GM23248 (cell line): ENCODE measurements at places on chromosomes 1 and 21.

- DNase-seq = peak; percentile 27
Measured at GRCh38 chr1:98382986-98383740, 278.4 kb upstream of the SNX7 start.

GRCh38 chr1:23531562-23532094 lies 595 bp upstream of the E2F2 start:
- DNase-seq = no peak

- no peak for DNase-seq
Measured at GRCh38 chr1:26469558-26469957, 2.7 kb upstream of the HMGN2 start.

DNA sequence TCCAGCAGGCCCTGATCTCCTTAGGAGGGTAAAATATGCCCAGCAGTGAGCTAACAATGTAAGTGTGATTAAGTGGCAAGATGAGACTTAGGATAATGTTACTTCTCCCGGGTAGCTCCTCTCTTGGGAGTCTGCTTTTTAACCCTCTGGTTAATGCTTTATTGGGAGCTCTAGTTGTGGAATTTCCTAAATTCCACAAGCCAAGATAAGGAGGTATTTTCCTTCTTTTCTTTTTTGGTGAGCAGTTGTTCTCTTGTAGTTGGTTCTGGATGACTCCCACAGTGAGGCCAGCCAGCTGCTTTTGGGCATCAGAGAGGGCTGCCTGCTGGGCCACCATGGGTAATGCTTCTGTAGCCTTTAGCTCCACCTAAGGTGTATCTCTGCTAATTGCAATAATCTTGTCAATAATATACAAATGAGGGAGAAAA lies 19.3 kb downstream of the C1orf52 start:
- peak; percentile 57 for DNase-seq

DNA sequence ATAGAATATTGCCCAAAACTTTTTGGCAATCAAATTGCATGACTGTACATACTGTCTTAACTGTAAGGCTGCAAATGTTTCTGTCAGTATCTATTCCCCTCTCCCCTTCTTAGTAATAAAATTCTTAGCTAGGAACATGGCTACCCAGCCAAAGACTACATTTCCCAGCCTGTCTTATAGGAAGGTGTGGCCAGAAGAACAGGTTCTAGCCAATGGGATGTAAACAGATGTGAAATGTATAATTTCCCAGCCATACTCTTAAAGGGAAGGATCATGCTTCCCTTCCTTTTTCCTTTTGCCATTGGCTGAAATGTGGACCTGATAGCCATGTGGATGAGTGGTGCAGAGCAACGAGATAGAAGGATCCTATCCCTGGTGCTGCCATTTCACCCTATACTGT lies 7.0 kb upstream of the HIVEP3 start:
- DNase-seq = no peak

DNA sequence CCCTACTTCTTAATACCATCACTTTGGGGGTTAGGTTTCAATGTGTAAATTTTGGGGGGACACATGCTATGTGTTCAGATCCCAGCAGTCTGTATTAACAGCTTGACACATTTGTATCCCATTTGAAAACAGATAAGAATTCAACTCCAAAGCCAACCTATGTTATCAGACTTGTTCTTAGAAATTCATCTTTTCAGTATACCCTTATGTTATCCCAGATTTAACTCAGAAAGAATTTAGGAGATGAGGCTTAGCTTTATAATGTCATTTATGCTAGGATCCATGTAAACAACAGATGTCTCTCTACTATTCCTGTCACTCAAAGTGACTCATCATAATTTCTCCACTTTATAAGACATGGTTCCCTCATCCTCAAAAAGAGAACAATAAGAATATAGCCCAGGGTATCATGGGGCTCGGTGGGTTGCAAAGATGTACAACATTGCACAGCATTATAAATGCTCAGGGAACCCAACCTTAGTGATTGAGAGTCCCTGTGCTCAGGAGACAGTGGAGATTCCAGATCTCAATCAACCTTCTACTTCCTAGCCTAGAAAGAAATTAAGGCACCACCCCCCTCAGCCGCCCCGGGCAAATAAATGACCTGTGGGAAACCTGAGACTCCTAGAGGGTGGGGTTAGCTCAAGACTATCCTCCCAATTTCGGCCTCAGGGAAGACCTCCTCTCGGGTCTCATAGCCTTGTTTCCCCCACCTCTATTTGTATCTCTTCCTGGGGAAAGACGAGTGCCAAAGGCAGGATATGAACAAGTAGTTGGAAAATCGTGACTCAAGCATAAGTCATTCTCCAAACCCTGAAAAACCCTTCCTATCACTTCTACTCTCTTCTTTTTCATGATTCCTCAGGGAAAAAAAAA lies 265.1 kb upstream of the CAMK1G start:
- DNase-seq = peak; percentile 52

DNA sequence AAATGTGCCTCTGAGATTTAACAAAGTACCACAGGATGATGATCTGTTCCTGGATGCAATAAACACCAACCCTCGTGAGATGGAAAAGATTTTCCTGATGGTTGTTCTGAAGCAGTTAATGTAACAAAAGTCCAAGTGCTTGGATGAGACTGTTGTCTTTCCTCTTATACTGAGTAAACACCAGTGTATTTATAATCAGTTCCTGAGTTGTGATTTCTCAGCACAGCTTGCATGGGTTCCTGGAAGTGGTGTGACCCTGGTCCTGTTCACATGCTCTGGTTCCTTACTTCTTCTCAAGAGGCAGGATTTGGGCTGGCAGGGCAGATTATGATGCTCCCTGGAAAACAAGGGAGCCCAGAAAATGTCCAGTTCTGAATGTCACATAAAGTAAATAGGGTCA lies 208.2 kb upstream of the USP24 start:
- DNase-seq = no peak

- no peak for DNase-seq
Measured at GRCh38 chr1:211609120-211610024, 30.4 kb upstream of the SLC30A1 start.

- DNase-seq = peak; percentile 72
Measured at GRCh38 chr1:147669469-147670318, 630 bp downstream of the ACP6 start.

DNA sequence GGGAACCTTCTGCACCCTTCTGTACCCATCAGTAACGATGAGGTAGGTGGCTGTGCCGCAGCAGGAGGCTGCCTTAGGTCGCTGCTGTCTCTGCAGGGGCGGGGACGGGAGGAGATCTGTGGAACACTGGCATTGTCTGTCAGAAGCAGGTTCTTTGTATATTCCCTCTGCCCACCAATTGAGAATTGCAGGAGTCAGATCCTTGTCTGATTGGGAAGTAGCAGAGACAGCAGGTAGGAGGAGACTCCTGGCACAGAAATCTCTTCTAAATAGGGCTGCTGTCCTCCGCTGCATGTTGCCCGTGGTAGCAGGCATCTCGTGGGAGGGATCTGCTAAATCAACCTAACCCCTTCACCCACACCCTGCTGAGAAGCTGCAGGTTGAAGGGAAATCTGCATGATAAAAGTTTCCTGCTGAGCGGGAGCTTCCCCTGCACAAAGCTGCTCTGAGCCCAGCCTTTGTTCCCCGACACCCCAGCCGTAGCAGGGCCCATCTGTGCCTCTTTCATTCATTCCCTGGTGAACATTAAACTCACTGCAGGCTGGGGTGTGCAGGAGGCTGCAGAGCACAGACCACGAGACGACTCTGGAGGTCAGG lies 15.9 kb downstream of the SARS1 start:
- no peak for DNase-seq

DNA sequence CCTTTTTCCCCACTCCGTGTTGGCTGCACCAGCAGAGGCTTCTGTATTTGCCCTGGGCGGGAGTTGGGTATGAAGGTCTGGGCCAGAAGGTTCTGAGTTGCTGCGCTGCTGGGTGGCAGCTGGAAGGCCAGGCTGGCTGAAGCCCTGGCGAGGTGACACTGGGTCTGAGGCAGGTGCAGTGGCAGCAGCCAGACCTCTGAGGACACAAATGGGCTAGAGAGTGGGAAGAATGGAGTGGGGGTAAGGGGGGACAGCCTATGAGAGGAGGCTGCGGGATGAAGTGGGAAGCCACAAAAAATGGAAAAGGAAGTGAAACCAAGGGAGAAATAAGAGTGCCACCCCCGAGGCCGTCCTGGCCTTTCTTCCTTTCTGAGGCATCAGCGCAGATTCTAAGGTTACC lies 53.2 kb downstream of the STX6 start:
- DNase-seq = no peak

- DNase-seq = no peak
Measured at GRCh38 chr1:157624471-157624870, 26.6 kb upstream of the FCRL4 start.

- no peak for DNase-seq
Measured at GRCh38 chr1:240001177-240001740, 90.4 kb upstream of the FMN2 start.

DNA sequence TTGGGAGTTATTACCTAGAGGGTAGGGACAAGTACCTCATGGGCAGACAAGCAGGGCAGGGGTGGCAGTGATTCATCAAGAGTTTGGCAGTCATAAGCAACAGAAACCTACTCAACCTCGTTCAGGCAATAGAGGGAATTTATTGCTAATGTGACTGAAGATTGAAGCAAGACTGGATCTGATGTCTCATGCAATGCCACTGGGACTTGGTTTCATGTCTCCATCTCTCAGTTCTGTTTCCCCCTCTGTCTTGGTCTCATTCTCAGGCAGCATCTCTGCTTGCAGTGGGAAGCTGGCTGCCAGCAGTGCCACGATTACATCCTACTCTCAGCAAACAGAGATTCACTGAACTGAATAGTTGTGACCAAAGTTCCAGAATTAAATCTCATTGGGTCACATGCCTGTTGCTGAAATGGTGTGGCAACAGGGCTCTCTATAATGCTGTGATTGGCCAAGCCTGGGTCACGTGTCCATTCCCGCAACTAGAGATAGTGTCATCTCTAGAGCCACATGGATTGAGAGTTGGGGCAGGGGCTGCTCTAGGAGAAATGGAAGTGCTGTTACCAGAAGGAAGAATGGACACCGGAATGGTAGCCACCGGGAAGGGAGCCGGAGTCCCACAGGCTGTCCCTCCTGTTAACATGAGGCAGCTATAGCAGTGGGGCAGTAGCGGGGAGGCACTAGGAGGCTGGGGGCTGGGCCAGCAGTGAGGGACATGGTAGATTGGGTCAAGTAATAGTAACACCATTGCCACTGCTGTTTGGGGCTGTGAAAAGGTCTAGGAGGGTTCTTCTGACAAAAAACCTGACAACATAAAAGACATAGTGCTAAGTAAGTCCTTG lies 3.9 kb upstream of the CDC42 start:
- peak; percentile 70 for DNase-seq

DNA sequence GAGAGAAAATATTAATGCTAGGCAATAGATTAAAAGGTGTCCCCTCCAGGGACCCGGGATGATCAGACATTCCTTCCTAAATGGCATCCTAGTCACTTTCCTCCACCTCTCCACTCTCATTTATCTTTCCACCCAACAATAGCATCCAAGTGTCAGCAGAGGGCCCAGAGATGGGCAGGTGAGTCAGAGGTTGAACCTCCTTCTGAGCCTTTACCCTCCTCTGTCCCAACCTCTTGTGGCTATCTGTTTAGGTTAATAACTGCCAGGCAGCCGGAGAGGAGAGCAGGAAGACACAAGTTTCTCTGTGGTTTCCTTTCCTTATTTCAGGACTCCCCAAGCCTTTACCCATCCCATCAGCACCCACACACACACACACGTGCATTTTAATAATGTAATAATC lies 4.1 kb downstream of the GJA5 start:
- no peak for DNase-seq

- DNase-seq = peak; percentile 16
Measured at GRCh38 chr1:24266998-24267397, 52.2 kb upstream of the GRHL3 start.

- DNase-seq = no peak
Measured at GRCh38 chr1:177665935-177666334, 303.9 kb downstream of the SEC16B start.

DNA sequence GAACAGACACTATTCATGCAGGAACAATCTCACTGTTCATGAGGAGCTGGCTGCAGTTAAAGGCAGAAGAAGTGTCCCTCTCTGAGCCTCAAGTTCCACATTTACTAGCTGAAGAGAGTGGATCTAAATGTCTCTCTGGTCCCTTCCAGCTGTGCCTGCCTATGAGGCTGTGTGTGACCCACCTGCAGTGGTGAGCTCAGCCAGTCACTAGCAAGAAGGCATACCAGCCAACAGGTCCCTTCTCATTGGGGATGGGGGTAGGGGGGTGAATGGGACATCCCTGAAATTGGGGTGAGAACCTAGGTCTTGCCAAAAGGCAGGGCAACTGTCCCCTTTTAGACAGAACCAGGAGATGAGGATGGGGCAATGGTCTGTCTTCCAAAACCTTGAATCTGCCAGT lies 13.6 kb downstream of the RD3 start:
- DNase-seq = no peak

DNA sequence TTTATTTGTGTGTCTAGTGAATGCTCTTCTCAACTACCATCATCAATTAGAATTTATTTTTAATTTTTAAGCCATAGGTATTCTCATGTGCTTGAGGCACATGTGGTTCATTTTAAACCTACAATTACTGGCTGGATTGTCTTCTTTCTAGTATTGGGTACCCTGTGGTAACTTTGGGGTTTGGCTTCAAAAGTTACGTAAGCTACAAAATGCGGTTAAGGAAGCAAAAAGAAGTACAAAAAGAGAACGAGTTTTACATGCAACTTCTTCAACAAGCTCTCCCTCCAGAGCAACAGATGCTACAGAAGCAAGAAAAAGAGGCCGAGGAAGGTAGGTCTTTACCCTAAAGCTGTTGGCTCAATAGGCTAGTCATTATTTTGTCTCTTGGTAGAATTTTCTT lies 25.8 kb downstream of the MACO1 start:
- no peak for DNase-seq

DNA sequence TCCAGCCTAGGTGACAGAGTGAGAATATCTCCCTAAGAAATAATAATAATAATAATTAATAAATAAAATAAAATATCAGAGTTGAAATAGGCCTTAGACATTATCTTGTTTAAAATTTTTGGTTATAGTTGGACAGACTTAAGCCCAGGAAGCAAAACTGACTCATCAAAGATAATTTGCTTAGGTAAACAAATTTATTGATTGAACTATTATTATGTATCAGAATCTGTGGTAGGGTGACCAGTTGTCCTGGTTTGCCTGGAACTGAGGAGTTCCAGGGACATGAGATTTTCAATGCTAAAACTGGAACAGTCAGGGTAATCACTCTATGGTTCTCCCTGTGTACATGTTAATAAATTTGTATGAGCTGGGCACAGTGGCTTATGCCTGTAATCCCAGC lies 47.8 kb upstream of the RNF11 start:
- no peak for DNase-seq

GRCh38 chr1:230827081-230827681 lies 41.1 kb downstream of the C1orf198 start:
- DNase-seq = peak; percentile 25

DNA sequence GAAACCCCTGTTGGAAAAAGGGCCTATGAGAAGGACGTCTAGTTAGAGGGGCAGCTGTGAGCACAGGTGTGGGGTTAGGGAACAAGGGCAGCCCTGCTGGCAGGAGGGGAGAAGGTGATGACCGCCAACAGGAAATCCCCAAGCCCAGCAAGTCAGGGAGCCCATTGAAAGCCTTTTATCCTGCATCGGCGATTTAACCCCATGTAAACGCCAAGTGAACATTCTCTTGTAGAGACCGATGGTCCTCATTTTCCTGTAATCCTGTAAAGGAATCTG lies 1.1 kb upstream of the BSND start:
- no peak for DNase-seq

GRCh38 chr1:155329980-155330598 lies 9.4 kb downstream of the RUSC1 start:
- no peak for DNase-seq

GRCh38 chr1:116411784-116412479 lies 38.9 kb downstream of the ATP1A1 start:
- DNase-seq = peak; percentile 83
